CD14-positive monocyte (primary cell): ENCODE measurements at places on chromosomes 2 and 18.
A peak's percentile ranks its signal among the peaks of the same experiment; 100 is the strongest.

DNA sequence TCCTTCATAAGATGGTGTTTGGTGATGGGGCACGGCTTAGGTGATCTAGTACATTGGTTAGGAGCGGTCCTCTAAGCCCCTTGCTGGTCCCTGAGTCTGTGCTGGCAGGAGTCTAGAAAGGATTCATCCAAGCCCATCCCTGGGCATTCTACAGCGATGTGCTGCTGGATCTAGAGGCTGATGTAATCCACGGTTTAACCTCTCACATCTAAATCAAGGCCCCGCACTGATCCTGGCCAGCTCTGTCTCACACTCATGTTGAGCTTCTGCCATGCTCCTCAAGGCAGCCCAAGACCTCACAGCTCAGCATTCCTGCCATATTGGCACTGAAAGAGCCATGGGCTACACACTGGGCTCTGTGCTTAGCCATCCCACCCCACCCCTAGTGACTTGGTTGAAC, 664.8 kb downstream of the STK39 start:
- no peaks in the 10 kb centered on the region for H3K27me3 ChIP-seq
- no peaks in the 10 kb centered on the region for H3K4me1 ChIP-seq
- H3K27ac ChIP-seq = no peak overlapping the region
- no peak for DNase-seq
- no peak overlapping the region for H3K4me3 ChIP-seq

DNA sequence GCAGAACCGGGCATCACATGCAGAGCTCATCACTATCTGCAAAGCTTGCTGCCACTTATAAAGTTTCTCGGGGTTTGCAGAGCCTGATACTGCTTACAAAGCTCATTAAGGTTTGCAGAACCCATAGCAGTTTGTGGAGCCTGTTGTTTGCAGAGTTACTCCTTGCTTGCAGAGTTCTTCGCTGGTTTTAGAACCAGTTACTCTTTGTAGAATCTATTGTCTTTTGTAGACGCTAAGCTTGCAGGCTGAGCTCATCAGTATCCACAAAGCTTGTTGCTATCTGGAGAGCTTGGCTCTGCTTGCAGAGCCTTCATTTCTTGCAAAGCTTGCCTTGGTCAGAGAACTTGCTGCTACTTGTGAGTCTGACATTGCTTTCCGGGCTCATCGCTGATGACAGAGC, 106.9 kb downstream of the CELF4 start:
- H3K27ac ChIP-seq = no peak overlapping the region
- H3K36me3 ChIP-seq = no peaks in the 10 kb centered on the region
- H3K4me1 ChIP-seq = no peaks in the 10 kb centered on the region
- no peak for DNase-seq
- H3K27me3 ChIP-seq = no peaks in the 10 kb centered on the region

- no peak overlapping the region for H3K27ac ChIP-seq
- no peaks in the 10 kb centered on the region for H3K27me3 ChIP-seq
- no peak for DNase-seq
Measured at GRCh38 chr2:207082619-207083018, 83.1 kb downstream of the KLF7 start.

- H3K4me3 ChIP-seq = no peak overlapping the region
- H3K27ac ChIP-seq = no peak overlapping the region
- no peak for DNase-seq
- H3K4me1 ChIP-seq = no peaks in the 10 kb centered on the region
Measured at GRCh38 chr2:183542606-183543005, 418.4 kb downstream of the NUP35 start.

DNA sequence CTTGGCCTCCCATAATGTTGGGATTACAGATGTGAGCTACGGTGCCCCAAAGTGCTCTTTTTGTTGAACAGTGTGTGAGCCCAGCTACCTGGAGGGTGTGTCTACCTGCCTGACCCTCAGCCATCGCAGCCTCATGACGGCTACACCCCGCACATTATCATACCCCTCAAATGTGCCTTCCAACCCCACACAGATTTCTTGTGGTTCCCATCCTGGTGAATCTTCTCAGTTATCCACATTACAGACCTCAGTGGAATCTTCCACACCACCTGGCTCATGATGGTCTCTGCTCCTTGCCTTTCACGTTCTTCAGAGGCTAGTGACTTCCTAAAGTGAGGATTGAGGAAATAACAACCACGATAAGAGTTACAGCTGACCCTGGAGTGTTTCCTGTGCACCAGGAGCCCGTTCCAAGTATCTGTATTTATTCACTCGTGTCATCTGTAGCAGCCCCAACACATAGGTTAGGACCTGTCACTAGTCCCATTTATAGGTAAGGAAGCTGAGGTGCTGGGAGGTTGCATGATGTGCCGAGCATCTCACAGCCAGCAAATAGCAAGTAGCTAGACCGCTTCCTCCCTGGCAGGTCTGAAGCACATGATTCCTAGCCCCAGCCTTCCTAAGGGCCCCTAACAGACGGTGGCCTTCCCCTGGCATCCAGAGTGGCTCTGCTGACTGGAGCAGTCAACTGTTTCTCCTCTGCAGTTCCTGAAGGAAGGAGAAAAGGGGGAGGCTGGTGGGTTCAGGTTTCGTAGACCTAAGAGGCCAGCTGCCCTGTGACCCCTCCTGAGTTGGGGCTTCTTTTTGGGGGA, 47.3 kb downstream of the TCF7L1 start:
- no peak for DNase-seq
- no peak overlapping the region for H3K27ac ChIP-seq
- no peak overlapping the region for H3K4me3 ChIP-seq
- no peaks in the 10 kb centered on the region for H3K36me3 ChIP-seq
- H3K4me1 ChIP-seq = no peaks in the 10 kb centered on the region

DNA sequence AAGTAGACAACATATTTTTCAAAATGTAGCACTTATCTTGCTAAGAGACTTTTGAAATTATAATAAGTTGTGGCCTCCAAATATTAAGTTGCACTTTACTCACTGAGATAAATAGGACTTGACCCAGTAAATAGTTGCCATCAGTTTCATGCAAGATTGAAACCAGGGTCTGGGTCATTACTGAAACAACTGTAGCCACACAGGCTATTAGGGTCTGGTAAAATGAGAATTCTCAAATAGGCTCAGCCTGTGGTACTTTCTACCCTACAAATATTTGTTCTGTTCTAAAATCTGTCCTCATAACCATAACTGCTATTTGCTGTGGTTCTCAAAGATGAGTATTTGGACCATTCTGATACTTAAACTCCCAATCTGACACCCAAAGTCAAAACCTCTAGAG, 115.4 kb upstream of the STK17B start:
- no peak overlapping the region for H3K4me3 ChIP-seq
- DNase-seq = no peak
- no peak overlapping the region for H3K27ac ChIP-seq
- no peaks in the 10 kb centered on the region for H3K27me3 ChIP-seq
- no peaks in the 10 kb centered on the region for H3K36me3 ChIP-seq
- no peaks in the 10 kb centered on the region for H3K4me1 ChIP-seq

DNA sequence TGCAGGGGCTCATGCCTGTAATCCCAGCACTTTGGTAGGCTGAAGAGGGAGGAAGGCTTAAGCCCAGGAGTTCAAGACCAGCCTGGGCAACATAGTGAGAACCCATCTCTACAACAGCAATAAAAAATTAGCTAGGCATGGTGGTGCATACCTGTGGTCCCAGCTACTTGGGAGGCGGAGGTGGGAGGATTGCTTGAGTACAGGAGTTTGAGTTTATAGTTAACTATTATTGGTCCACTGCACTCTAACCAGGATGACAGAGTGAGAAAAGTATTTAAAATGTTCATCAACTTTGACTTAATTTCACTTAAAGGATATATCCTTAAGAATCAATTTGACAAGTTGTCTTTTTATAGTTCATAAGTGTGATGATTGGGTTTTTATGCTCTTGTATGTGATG, 14.3 kb upstream of the GPD2 start:
- H3K4me3 ChIP-seq = no peak overlapping the region
- peaks cover 2% of the 10 kb centered on the region for H3K4me1 ChIP-seq
- no peaks in the 10 kb centered on the region for H3K27me3 ChIP-seq
- H3K36me3 ChIP-seq = no peaks in the 10 kb centered on the region

DNA sequence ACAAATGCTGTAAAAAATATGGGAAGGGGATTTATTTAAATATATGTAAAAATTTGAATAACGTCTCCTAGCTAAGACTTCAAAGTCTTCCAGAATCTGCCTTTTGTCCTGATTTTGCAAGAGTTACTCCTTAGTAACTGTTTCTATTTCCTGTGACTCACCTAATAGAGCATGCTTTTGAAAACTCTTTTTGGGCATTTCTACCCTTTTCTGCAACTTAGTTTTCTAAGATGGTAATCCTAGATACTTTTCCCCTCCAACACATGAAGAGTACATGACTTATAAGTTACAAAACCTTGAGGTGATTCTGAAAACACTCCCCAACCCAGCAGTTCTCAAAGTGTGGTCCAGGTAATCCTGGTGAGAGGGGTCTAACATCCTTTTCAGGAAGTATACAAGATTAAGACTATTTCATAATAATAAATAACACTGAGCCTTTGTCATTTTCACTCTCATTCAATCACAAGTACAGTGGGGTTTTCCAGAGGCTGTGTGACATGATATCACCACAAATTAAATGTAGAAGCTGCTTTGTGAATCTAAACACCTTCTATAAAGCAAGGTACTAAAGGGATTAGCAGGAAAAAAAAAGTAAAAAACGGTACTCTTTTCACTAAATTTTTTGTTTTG, 31.9 kb downstream of the PPP4R3B start:
- peak overlapping the region; percentile 53 for H3K27ac ChIP-seq
- H3K36me3 ChIP-seq = peaks cover 92% of the 10 kb centered on the region
- peak; percentile 47 for DNase-seq
- H3K4me3 ChIP-seq = no peak overlapping the region

GRCh38 chr2:146238254-146238966, 1606.4 kb upstream of the ACVR2A start:
- DNase-seq = no peak
- H3K36me3 ChIP-seq = no peaks in the 10 kb centered on the region
- no peak overlapping the region for H3K27ac ChIP-seq
- H3K27me3 ChIP-seq = no peaks in the 10 kb centered on the region
- H3K4me3 ChIP-seq = no peak overlapping the region

DNA sequence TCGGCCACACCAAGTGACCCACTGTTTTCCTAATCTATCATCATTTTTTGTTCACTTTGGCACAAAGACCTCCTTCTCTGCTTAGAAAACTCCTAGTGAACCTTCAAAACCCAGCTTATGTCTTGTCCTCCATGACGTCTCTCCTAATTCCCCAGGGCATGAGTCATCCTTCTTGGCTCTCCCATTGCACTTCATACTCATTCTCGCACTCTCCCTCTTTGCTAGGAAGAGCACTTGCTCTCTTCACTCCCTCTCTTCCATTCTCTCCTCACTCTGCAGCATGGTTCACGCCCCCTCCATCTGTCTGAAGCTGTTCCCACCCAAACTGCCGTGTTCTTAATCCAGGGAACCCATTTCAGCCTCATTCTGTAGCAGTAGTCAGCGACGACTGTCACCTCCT, 103.9 kb downstream of the MRO start:
- H3K36me3 ChIP-seq = no peaks in the 10 kb centered on the region

DNA sequence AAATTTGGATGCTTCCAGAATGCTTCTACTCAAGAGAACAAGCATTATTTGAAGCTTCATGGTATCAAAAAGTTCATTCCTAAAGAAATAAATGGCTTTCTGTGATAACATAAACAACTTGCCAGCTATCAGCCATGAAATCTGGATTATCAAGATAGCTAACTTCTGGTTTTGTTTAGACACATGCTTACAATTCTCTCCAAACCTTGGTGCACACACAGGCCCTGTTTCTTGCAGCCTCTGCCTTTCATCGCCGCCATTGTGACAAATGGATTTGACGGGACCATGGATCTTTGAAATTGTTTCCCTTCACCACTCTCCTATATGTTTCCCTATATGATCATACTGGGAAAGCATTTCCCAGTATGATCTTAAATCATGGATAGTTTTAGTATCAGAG, 47.9 kb upstream of the CABLES1 start:
- no peaks in the 10 kb centered on the region for H3K27me3 ChIP-seq
- DNase-seq = no peak
- no peak overlapping the region for H3K27ac ChIP-seq
- no peak overlapping the region for H3K4me3 ChIP-seq

GRCh38 chr18:47595831-47596501, 334.5 kb downstream of the SMAD2 start:
- no peak overlapping the region for H3K27ac ChIP-seq
- no peak overlapping the region for H3K4me3 ChIP-seq
- no peaks in the 10 kb centered on the region for H3K4me1 ChIP-seq
- DNase-seq = no peak
- peaks cover 3% of the 10 kb centered on the region for H3K27me3 ChIP-seq

DNA sequence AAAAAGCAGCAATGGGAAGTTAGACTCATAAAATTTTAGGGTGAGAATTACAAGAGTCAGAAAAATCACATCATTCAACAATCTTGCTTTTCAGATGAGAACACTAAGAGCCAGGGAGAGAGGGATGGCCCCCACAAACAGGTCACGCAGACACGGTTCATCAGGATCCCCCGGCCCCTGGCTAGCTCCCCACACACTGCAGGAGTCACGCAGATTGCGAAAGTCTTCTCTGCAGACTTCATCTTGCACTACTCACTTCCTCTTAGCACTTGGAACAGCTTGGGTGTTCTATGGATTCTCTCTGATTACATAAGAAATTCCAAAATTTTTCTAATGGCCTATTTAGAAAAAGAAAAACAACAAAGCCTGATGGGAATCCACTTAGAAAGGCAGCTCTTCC, 21.6 kb upstream of the SULT1C2 start:
- peak; percentile 41 for DNase-seq
- H3K4me3 ChIP-seq = no peak overlapping the region
- H3K36me3 ChIP-seq = no peaks in the 10 kb centered on the region
- no peak overlapping the region for H3K27ac ChIP-seq
- H3K4me1 ChIP-seq = no peaks in the 10 kb centered on the region

- H3K36me3 ChIP-seq = peaks cover 63% of the 10 kb centered on the region
- DNase-seq = no peak
- H3K4me1 ChIP-seq = no peaks in the 10 kb centered on the region
- no peaks in the 10 kb centered on the region for H3K27me3 ChIP-seq
- H3K4me3 ChIP-seq = no peak overlapping the region
Measured at GRCh38 chr2:96832754-96833507, 10.9 kb downstream of the ANKRD23 start.

DNA sequence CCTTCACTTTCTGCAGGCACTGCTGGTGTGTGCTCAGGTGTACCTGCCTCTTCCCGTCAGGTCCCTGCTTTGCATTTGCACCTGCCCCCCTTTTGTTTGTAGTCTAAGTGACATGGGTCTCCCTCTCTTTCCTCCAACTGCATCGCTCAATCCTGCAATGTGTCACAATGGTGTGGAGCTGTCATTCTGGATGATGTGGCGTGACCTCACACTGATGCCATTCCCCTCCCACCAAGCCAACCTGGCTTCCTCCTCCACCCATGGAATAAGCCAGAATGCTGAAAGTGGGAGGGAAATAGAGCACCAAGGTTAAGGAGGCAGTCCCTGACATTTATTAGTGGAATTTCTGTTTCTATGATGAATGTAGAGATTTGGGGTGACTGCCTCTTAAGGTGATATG, 156.7 kb downstream of the ZBTB7C start:
- no peak overlapping the region for H3K4me3 ChIP-seq
- no peak overlapping the region for H3K27ac ChIP-seq

DNA sequence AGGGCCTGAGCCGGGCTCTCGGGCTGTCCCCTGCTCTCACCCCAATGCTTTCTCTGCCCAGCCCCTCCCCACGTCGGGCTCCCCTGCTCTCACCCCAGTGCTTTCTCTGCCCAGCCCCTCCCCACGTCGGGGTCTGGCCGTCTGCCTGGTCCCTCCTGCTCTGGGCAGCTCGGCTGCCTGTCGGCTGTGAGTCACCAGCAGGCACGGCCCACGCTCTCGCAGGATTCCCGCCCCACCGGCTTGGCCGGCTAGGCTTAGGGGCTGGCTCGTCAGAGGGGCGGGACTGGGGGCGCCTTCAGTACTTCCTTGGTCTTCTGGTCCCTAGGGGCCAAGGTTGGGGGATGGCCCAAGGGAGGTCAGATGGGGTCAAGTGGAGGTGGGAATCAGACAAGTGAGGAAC, 3.3 kb downstream of the BOK start:
- H3K4me3 ChIP-seq = no peak overlapping the region
- no peaks in the 10 kb centered on the region for H3K4me1 ChIP-seq
- no peaks in the 10 kb centered on the region for H3K36me3 ChIP-seq
- no peak overlapping the region for H3K27ac ChIP-seq
- peaks cover 31% of the 10 kb centered on the region for H3K27me3 ChIP-seq
